ENCODE measurements at places on chromosomes 4 and X. TPM values are rescaled to one million over a fixed set of nuclear protein-coding genes. Genes with fewer than 3 reads are reported as not detected.

DNA sequence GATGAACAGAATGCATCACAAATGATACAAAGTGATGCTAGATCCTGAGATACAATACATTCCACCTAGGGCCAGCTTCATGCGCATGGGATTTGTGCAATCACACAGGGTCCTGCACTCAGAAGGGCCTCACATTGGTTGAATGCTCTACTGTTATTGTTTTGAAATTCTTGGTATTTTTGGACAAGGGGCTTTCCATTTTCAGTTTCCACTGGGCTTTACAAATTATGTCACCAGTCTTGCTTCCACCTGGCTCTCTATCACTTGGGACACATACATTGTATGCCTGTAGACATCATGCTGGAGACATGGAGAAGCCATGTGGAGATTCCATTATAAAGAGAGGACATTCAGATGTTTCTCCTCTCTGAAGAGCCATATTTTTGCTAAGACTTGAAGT is 155.8 kb downstream of the NAA11 start:
- H3K36me3 ChIP-seq: no peaks in the 10 kb centered on the region
- no peaks in the 10 kb centered on the region for H3K4me1 ChIP-seq
- no peaks in the 10 kb centered on the region for H3K27me3 ChIP-seq
- H3K4me3 ChIP-seq: no peak overlapping the region

POU4F2 gene
- total RNA-seq: 0.14 TPM

DNA sequence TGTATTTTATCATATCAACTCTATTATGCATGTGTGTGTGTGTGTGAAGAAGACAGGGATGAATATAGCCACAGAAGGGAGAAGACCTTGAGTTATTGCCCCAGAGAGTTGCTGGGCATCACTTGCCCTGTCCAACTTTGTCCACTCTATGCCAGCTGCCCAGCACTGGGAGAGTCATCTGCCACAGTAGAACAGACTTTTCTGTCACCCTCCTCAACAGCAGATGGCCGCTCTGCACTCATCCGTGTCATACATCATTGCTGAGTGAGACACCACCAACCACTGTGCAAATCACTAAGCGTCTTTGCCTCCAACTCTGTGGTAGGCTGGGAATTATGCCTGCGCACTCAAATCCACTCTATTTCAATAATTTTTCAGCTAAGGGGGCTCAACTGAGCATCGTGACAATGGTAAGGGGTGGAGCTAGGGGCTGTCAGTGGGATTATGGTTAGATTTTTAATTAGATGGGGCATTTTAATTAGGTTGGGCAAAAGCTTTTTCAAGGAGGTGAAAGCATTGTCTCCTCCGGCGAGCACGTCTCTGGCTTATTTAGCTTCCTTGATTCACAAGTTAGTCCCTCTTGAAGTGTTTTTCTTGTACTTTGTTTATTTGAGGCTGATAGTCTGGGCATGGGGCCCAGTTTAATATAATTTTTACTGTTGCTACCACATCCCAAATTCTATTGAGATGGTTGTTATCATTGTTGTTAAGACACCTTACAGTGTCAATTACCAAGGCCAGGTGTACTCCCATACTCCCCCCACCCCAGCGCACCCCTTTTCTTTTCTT is 100.1 kb upstream of the KLF3 start:
- peaks cover 38% of the 10 kb centered on the region for H3K4me1 ChIP-seq
- DNase-seq: no peak
- no peaks in the 10 kb centered on the region for H3K27me3 ChIP-seq
- no peak overlapping the region for H3K27ac ChIP-seq

DNA sequence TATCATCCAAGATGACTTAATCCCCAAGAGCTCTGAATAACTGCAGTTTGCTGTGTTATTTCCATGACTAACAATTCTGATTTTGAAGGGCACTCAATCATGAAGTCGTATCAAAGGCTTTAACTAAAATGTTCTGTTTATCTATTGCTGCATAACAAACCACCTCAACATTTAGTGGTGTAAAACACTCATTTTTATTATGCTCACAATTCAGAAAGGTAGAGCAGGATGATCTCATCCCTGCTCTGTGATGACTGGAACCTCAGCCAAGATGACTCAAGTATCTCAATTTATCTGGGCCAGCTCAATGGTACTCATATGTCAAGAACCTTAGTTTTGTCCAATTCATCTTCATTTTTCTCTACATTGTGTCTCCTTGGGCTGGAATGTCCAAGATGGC is 451.1 kb downstream of the PPARGC1A start:
- DNase-seq: no peak
- H3K27me3 ChIP-seq: no peaks in the 10 kb centered on the region
- H3K4me3 ChIP-seq: no peak overlapping the region
- H3K27ac ChIP-seq: no peak overlapping the region

DNA sequence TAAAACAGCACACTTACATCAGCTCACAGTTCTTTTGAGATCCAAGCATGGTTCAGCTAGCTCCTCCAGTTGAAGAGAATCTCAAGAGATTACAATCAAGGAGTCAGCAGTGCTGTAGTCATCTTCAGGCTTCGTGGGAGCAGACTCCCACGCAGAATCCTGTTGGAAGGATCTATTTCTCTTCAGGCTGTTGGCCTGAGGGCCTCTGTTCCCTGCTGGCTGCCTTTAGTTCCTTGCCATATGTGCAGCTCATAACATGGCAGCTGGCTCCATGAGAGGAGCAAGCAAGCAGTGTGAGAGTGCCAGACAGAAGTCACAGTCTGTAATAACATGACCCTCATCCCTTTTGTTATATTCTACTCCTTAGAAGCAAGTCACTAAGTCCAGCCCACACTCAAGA is 168.6 kb downstream of the COX18 start:
- H3K4me1 ChIP-seq: no peaks in the 10 kb centered on the region
- H3K27me3 ChIP-seq: no peaks in the 10 kb centered on the region
- peaks cover 2% of the 10 kb centered on the region for H3K36me3 ChIP-seq
- H3K27ac ChIP-seq: no peak overlapping the region
- no peak overlapping the region for H3K4me3 ChIP-seq
- DNase-seq: no peak

ALAS2 gene
- not detected for total RNA-seq

- peaks cover 8% of the 10 kb centered on the region for H3K4me1 ChIP-seq
- no peak overlapping the region for H3K27ac ChIP-seq
- H3K4me3 ChIP-seq: no peak overlapping the region
These were observed 100.8 kb downstream of the ARSJ start for GRCh38 chr4:113878668-113879067.

- peaks cover 73% of the 10 kb centered on the region for H3K27me3 ChIP-seq
- H3K4me3 ChIP-seq: no peak overlapping the region
- no peaks in the 10 kb centered on the region for H3K36me3 ChIP-seq
- no peak for DNase-seq
These were observed 5.9 kb upstream of the NR3C2 start for GRCh38 chr4:148448141-148448540.

Data from neural crest cell (in vitro differentiated cells).